ENCODE measurements at places on chromosomes 1 and 21.

- DNase-seq: no peak
Observed at GRCh38 chr1:40383488-40384412, 10.2 kb downstream of the SMAP2 start.

DNA sequence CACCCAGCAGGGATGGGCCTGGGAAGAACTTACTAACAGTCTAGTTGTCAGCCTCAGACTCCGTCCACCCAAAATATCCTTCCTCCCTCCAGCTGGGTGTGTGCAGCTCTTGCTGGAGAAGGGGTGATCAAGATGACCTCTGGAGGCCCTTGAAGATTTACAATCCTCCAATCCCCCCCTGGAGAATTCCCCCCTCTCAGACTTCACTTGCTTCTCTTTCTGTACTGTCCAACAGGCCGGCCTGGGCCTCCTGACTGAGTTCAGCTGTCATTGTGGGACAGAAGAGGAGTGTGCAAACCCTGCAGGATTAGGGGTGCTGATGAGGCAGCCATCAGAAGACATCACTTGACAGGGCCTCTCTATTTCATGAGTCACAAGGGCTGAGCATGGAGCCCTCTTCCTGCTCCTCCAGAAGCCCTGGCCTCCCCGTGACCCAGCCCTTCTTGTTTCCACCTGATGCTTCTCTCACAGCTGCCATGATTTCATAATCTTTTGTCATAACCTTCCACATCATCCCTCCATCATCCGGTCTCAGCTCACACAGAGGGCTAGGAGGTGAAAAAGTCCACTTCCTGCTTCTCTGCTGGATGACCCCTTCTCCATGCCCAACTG, 17.5 kb upstream of the IGFN1 start:
- DNase-seq: no peak

GRCh38 chr1:159916242-159917051, 8.9 kb downstream of the TAGLN2 start:
- DNase-seq: peak; percentile 82

- no peak for DNase-seq
Observed at GRCh38 chr1:91650764-91651163, 150.1 kb downstream of the CDC7 start.

- DNase-seq: no peak
Observed at GRCh38 chr1:90732136-90732535, 15.0 kb upstream of the BARHL2 start.

- no peak for DNase-seq
Observed at GRCh38 chr21:28253961-28254360, 738.7 kb downstream of the LTN1 start.

- no peak for DNase-seq
Observed at GRCh38 chr1:31041529-31041928, 24.0 kb downstream of the PUM1 start.

DNA sequence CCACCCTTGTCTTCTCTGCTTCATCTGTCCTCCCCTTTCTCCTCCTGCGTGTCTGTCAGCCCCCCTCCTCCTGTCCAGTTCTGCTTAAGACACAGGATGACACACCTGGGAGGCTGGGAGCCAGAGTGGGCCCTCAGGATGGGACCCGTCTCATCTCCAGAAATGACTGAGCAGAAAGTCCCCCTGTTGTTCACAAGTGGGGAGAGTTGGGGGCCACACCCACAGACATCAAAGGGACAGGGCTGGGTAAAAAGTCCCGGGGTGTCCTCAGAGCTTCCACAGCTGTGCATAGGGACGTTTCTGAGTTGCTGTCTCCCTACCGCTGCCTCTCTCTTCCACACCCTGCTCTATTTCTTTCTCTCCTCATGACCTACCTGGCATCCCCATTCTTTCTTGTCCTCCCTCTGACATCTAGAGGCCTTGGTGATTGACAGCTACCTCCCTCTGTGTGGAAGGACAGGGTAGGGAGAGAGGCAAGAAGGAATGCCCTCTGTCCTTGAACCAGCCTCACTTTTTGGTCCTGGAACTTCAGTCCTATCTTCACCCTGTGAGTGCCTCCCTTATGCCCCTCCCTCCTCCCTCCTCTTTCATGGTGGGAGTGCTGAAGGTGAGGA, 19.5 kb upstream of the SH2D2A start:
- DNase-seq: no peak

Measured in NCI-H345 (cell line).